Iris pigment epithelial cell (primary cell): ENCODE measurements at places on chromosomes 1 and 21.

GRCh38 chr1:185551008-185551407, 183.2 kb upstream of the HMCN1 start:
- no peak for DNase-seq

DNA sequence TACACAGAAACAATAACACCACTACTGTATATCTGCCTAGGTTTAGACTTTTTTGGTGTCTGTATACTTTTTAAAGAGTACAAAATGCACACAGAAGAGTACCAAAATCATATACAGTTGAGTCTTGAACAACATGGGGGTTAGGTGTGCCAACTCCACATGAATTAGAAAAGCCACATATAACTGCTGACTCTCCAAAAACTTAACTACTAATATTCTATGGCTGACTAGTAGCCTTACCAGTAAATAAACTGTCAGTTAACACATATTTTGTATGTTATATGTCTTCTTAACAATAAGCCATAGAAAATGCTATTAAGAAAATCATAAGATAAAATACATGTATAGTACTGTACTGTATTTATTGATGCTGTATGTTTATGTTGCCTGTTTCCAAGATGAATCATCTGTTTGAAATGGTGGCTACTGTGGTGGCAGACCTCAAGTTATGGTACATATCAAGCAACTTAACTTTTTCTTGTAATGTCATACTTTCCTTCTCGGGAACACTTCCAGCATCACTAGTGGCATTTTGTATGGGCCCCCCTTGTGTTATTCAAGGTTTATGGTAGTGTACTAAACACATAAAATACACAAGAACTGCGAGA, 71.2 kb downstream of the LHX4 start:
- peak; percentile 47 for DNase-seq

GRCh38 chr1:25257196-25257595, 9.9 kb upstream of the RSRP1 start:
- peak; percentile 39 for DNase-seq

GRCh38 chr1:89906088-89906487, 85.3 kb downstream of the LRRC8D start:
- no peak for DNase-seq

- DNase-seq = no peak
These were observed 31.4 kb upstream of the ARTN start for GRCh38 chr1:43902058-43902831.

DNA sequence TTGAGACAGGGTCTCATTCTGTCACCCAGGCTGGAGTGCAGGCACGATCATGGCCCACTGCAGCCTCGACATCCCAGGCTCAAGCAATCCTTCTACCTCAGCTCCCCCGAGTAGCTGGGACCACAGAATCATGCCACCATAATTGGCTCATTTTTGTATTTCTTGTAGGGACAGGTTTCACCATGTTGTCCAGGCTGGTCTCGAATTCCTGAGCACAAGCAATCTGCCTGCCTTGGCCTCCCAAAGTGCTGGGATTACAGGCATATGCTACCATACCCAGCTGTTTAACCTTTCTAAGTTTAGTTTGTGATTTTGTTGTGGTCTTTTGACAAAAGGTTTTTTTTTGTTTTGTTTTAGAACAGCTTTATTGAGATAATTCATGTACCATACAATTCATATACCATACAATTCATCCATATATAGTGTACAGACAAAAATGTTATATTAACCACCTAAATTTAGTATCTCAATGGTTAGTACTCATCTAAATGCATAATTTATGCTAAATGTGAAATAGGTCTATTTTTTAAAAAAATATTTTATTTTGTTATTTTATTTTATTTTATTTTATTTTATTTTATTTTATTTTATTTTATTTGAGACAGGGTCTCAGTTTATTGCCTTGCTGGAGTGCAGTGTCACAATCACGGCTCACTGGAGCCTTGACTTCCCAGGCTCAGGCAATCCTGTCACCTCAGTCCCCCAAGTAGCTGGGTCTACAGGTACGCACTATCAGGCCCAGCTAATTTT, 8.9 kb downstream of the ZMPSTE24 start:
- no peak for DNase-seq

DNA sequence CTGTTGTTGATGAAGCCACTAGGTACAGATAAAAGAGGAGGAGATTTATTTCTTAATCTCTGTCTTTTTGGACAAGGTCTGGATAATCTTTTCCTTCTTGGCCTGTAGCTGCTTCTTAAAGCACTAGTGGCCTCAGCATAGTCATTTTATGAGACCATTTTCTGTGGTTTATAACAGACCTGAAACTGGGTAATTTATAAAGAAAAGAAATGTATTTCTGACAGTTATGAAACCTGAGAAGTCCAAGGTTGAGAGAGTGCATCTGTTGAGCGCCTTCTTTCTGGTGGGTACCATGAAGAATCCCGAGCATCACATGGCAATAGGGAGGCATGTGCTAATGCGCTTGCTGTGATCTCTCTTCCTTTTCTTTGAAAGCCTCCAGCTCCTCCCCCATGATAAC, 36.7 kb upstream of the PDC start:
- DNase-seq = no peak

DNA sequence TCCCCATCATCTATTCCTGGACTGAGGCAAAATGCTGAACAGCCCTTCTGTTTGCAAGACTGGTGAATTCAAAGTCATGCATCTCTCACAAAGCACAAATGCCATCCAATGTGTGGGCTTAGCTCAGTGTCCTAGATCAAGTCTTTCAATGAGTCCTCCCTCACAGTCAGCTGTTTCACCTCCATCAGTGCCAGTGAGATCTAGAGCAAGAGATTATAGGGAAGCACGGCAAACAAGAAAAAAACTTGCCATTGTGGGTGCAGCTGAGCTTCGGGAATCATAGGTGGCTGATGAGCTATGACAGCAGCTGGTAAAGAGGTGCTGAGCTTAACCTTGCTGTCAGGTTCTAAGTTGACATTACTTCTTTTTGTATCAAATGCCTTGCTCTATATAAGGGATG, 130.2 kb downstream of the LMX1A start:
- DNase-seq = no peak

DNA sequence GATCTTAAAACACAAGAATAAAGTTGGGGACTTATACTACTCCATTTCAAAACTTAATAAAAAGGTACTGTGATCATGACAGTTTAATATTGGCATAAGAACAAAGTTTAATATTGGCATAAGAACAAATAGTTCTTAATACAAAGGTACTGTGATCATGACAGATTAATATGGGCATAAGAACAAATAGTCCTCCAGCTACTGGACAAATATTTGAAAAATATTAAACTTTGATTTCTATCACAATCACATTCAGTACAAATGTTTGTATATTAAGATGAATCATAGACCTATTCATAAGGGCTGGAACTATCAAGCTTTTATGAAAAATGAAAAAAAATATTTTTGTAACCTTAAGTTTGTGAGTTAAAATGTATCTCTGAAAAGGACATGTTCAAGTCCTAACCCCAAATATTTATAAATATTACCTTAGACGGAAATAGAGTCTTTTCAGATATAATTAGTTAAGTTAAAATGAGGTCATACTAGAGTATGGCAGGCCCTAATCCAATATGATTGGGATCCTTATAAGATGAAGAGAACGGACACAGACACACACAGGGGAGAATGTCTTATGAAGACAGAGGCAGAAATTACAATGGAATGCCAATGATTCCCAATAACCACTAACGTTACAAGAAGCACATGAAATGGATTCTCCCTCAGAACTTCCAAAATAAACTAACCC, 79.1 kb upstream of the RGS1 start:
- peak; percentile 13 for DNase-seq

DNA sequence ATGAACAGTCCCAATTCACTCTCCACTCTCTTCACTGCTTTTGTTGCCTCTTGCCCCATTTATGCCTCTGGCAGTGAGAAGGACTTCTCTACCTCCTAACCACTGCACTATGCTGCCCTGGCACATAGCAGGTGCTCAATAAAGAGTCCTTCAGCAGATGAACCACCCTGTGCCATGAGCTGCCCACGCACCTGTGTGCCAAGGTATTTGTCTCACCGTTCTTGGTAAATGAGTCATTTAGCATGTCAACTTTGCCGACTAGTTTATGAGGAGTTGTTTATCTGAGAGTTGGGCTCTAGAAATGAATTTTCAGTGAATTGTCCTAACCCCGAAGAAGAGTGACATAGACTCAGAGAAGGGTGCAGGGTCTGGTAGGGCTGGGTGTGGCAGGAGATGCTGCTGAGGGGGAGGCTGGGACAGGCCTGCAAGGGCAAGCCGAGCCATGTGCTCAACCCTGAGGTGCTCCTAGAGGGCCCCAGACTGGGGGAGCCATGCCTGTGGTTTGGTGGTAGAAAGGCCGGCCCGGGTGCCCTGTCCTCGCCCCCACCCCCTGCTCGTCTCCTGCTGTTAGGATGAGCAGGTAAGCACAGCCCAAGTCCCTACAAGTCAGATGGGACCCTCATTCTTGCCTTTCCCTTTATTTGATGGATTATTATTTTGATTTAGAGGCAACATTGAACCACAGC, 654.5 kb downstream of the MATN1 start:
- no peak for DNase-seq

- DNase-seq = peak; percentile 48
These were observed 63.2 kb downstream of the IER5 start for GRCh38 chr1:181151378-181152326.

- no peak for DNase-seq
These were observed 66.7 kb downstream of the LBR start for GRCh38 chr1:225361176-225361575.

GRCh38 chr1:47785561-47786271, 211.5 kb downstream of the TRABD2B start:
- DNase-seq = no peak

DNA sequence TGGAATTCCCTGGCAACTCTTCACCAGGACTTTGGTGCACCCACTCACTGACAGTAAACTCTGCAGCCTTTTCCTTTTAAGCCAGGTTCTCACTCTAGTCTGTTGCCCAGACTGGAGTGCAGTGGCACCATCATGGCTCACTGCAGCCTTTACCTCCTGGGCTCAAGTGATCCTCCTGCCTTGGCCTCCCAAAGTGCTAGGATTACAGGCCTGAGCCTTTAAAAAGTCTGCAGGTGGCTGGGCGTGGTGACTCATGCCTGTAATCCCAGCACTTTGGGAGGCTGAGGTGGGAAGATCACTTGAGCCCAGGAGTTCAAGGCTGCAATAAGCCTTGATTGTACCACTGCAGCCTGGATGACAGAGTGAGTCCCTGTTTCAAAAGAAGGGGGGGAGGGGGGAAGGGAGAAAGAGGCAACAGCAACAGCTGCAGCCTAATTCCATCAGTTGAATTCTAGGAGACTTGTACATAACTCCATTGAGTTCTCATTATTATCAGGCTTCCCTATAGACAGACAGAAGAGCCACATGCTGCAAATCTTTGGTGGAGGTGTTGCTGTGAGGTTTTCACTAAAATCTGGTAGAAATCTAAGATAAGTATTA, 8.1 kb upstream of the HNRNPR start:
- no peak for DNase-seq

DNA sequence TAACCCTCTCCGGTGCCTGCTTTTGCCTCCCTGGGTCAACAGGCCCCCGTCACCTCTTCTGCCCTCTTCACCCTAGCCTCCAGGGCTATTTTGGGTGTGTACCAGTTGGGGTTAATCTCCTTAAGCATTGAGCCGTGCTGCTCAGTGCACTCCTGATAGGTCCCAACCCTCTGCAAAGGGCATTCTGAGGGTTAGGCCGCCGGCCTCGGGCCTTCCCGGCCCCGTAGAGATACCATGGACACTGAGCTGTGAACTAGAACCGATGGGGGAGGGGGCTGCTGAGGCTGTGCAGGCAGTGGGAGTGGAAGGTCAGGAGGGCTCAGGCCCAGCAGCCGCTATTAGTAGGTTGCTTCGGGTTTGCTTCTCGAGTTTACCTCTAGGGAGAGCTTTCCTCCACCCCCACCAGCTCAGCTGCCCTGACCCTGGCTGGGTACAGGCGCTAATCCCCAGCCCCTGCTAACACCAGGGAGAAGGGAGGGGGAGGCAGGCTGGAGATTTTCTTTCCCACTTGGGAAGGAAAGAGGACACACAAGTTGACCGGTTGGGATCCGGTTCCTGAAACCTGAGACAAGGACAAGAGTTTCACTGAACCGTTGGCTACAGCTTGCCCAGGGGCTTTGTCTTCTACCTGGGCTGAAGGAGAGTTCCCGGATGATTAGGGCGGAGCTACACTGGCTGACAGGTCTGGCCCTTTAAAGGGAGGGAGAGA, 4.8 kb downstream of the LMOD1 start:
- DNase-seq = no peak

- DNase-seq = no peak
These were observed 1.8 kb upstream of the ERG start for GRCh38 chr21:38500073-38500472.

DNA sequence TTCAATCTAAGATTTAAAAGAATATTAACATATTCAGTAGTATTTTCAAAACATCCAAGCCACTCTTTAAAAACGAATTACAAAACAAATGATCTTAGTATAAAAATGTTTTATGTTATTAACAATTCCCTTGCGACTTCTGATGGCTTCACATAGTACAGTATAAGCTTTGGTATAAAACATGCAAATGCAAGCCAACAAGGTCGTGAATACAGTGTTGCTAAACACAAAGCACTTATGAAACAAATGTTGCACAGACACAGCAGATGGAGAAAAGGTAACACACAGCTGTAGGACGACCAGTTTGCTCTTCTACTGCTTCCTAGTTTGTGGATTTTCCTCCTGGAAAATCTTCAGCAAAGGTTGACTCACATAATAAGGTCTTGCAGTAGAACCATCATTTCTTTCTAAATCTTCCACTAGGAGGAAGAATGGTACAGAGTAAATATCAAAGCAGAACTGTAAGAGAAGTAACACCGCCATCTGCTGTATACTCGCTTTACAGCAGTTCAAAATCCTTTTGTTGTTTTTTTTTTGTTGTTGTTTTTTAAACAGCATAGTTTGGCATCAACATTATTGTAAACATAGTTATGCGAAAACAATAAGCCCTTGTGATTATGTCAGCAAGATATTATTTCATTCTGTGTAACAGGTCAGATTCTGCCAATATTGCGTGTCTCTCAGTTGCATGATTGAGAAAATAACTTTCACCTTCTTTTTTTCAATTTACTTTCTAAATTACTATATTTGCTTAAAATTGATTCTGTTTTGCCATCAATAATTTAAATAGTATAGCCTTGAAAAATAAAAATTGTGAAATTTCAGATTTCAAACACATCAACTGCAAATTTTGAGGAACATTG, 69.5 kb downstream of the LHX8 start:
- peak; percentile 46 for DNase-seq

GRCh38 chr1:31856140-31856539, 40.3 kb upstream of the SPOCD1 start:
- no peak for DNase-seq

- no peak for DNase-seq
These were observed 1446.8 kb downstream of the MRPL39 start for GRCh38 chr21:24160528-24160927.

- DNase-seq = no peak
These were observed 50.3 kb downstream of the LEPR start for GRCh38 chr1:65470766-65471165.
